ENCODE measurements at places on chromosomes 11 and 22.

DNA sequence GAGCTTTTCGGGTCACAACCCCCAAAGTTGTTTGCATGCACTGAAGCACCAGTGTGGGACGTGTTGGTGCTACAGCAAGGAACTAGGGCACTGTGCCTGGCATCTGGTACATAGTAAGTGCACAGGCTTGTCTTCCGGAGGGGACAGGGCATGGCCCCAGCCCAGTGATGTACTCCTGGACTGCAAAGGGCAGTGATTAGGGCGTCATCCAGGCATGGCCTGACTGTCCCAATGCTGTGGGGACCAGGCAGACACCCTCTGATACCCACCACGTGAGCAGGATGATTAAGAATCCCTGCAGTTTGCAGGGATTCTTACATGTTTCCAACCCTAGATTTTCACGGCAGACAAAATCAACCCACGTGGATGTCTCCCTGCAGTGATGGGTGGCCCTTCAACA is 50.0 kb upstream of the RFPL3 start:
- no peak for DNase-seq

DNA sequence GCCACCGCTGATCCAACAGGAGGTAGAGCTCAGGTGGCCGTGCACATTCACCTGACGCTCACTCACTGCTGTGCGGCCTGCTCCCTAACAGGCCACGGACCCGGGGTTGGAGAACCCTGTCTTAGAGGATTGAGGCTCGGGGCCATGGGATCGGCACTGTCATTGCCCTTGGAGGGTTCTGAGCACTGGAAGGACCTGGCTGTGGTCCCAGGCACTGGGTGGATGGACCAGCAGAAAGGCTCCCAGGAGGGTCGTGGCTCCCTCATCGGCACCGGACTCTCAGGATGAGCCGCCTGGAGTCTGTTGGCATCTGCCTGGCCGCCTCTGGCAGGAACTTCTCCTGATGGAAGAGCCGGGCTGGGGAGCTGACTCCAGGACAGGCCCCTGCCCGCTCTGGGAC is 6.5 kb downstream of the KCNQ1 start:
- DNase-seq, result no peak

- DNase-seq, result peak; percentile 10
Observed at GRCh38 chr11:1876361-1877063, 15.2 kb downstream of the PRR33 start.

DNA sequence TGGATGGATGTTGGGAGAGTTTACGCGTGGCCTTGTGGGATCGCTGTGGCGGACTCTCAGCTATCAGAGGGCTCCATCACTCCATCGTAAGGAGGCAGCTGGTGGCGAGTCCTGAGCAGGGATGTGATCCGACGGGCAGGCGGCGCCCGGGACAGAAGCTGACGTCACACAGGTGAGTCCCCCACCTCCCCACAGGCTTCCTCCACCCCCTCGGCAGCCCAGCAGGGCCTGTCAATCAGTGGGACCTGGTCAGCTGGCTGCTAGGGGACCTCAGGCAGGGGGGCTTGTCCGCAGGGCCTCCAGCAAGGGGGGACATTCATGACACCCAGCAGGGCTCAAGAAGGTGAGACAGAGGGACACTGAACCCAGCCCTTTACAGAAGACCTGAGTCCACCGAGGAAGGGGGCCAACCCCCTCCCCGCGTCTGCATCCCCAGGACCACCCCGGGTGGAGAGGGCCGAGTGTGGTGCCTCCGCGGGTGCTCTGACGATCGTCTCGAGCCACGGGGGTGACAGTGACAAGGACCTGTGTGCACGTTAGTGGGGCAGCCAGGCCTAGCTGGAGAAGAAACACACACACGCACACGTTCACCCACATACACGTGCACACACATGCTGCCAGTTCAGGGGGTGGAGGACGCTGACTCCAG is 7.1 kb downstream of the HRAS start:
- no peak for DNase-seq

- no peak for DNase-seq
Observed at GRCh38 chr22:33028234-33028633, 29.9 kb downstream of the SYN3 start.

GRCh38 chr11:77074205-77074604 is 7.4 kb downstream of the CAPN5 start:
- DNase-seq, result no peak

DNA sequence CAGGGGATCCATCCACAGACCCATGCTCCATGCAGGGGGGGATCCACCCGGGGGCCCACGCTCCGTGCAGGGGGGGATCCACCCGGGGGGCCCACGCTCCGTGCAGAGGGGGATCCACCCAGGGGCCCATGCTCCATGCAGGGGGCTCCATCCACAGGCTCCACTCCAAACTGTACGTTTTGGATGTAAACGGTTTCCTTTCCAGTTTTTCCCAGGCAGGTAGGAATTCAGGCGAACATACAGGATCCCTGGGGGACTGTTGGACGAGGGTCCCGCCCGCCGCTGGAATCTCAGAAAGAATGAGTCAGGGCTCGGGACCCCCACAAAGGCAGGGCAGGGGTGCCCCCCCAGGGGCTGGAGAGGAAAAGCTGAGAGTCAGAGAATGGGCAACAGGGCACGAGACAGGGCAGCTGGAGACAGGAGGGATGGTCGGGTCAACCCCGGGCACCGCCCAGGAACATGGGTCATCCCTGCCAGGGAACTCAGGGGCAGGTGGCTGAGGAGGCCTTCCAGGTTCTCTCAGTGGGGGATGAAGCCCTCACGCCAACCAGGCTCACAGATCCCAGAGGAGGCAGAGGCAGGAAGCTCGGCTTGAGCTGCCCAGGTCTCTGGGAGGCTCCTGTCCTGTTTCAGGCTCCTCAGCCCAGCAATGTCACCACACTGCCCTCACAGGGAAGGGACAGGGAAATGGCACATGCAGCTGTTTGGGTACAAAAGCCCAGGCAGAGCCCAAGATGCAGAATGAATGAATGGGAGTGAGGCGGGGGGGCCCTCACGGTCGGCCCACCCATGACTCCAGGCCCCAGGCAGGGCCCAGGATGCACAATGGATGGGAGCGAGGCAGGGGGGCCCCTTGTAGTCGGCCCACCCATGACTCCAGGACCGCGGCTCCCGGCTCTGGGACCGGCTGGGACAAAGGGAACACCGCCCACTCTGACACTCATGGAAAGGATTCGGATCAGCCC is 200.2 kb downstream of the BRD1 start:
- no peak for DNase-seq

GRCh38 chr11:46414466-46414796 is 22.9 kb upstream of the CHRM4 start:
- DNase-seq, result peak; percentile 97

GRCh38 chr11:44651535-44652155 is 75.1 kb upstream of the TSPAN18 start:
- no peak for DNase-seq

DNA sequence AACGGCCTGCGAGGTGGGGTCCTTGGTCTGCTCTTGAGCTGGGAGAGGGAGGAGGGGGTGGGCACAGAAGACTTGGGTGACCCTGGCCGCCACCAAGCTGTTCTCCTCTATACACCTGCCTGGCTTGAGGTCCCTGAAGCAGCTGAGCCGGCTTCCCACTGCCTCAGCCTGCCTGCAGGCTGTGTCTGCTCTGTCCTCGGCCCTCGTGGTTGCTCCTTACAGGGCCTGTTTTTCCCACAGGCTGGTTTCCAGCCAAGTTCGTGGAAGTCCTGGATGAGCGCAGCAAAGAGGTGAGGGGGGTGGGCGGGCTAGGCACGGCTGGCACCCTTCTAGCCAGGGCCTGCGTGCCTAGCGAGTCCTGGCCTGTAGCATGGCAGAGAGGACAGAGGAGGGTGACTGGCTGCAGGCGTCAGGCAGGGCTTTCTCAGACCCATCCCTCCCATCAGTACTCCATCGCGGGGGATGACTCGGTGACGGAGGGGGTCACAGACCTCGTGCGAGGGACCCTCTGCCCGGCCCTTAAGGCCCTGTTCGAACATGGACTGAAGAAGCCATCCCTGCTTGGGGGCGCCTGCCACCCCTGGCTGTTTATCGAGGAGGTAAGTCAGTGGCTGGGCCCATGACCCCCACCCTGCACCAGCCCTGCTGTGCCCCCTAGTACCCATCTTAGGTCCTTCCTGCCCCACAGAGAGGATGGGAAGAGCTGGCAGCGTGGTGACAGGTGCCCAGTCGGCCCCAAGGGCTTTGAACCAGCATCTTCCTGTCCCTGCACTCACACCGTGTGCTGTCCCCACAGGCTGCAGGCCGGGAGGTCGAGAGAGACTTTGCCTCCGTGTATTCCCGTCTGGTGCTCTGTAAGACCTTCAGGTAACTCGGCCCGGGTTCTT is 37.7 kb downstream of the SGSM3 start:
- no peak for DNase-seq

GRCh38 chr11:34846467-34846866 is 69.7 kb downstream of the APIP start:
- no peak for DNase-seq

All from NCI-H1105 (cell line).